Activated CD4-positive, CD25-positive, alpha-beta regulatory T cell (primary cell): ENCODE measurements at places on chromosomes 4 and X.

GRCh38 chr4:57149833-57150232 is 39.6 kb upstream of the IGFBP7 start:
- no peak for DNase-seq

- DNase-seq, result no peak
Observed at GRCh38 chr4:72286185-72286584, 254.4 kb downstream of the NPFFR2 start.

DNA sequence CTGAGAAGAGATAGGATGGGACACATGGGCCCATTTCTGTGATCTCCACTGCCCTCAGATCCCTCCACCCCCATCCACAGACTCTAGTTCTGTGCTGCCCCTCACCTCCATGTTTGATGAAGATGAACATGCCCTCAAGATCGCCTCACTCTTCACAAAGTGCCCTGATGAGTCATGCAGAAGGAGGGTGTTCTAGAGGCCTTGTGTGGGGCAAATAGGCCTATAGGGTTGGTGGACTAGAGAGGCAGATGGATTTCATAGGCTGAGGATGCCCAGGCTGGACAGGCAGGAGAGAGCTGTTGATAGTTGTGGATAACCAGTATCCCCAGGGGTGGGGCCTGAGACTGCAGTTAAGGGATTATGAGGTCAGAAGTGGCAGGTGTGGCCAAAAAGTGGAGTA is at the start of gene CXorf65:
TSS of gene CXorf65 (minus strand) at position 314 of the 400 bp plus-strand sequence. CDS start at position 130, 184 bp downstream.
- DNase-seq, result no peak

DNA sequence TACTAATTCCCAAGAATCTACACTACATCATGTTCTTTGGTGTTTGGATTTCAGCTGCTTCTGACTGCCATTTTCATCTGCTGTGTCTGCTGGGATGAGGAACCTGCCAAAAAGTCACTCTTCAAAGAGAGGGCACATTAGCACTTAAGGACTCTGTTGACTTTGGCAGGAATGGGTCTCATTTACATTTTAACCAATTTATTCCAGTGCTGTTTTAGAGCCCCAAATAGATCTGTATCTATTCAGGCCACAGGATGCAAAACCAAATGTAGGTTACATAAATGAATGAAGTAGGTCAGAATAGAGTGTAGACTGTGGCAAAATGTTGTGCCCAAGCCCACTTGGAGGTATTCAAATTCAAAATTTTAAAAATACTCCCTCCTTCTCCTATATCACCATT is 14.4 kb downstream of the TXK start:
- DNase-seq, result no peak

GRCh38 chrX:31093639-31093975 is 21.8 kb upstream of the FTHL17 start:
- no peak for DNase-seq

GRCh38 chrX:7147413-7147977 is at the start of gene STS:
Gene STS (plus strand): TSS chrX:7147712. CDS start chrX:7253200, 105,488 bp downstream.
- no peak for DNase-seq

DNA sequence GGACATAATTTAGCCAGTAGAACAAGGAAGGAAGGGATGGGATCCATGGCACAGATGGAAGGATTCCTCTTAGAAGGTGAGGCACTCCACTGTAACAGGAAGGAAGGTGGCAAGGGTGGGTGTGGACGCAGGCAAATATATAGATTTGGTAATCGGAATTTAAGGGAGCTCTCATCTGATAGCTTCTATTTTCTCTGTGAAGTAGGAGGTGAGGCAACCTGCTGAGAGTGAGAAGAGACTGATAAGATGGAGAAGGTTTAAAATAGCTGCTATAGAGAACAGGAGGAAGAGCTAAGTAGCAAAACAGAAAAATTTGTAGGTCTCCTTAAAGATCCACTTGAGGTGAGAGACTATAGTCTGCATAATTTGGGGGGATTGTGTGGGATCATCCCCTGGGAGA is 61.8 kb upstream of the BRS3 start:
- DNase-seq, result no peak

- DNase-seq, result no peak
Observed at GRCh38 chrX:53031380-53031779, 17.2 kb upstream of the GPR173 start.

GRCh38 chr4:146488495-146489174 is 33.1 kb downstream of the SLC10A7 start:
- no peak for DNase-seq

- DNase-seq, result no peak
Observed at GRCh38 chr4:119493419-119493818, 135.2 kb downstream of the PDE5A start.

- no peak for DNase-seq
Observed at GRCh38 chr4:118865091-118865708, 23.5 kb upstream of the SYNPO2 start.

- no peak for DNase-seq
Observed at GRCh38 chr4:182343453-182343852, 100.3 kb downstream of the TENM3 start.

DNA sequence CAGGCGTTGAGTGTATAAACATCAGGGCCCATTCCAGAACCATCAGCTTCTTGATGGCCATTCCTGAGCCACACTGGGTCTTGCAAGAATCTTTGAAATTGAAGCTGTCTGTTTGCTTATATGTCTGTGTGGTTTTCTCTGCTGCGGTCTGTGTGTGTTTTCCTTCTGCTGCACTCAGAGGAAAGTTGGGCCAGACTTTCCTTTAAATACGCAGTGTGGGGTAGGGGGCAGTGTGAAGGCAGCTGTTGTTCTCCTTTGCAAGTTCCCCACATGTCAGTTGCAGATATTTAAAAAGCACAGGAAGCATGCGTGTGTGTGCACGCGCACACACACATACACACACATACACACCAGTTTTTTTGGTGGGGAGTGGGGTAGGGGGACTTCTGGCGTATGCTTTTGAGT is 32.1 kb downstream of the CCKAR start:
- no peak for DNase-seq
